ENCODE measurements at places on chromosomes 7 and 10.

DNA sequence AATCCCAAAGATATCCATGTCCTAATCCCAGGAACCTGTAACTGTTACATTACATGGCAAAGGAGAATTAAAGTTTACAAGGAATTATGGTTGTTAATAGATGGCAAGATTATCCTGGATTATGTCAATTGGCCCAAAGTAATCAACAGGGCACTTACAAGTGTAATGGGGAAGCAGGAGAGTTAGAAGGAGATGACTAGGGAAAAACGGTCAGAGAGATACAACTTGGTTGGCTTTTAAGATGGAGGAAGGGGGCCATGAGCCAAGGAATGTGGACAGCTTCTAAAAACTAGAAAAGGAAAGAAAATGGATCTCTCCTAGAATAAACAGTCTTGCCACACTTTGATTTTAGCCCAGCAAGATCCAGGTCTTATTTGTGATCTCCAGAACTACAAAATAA, 3.3 kb downstream of the JMJD1C start:
- no peak for DNase-seq

- no peak for DNase-seq
Measured at GRCh38 chr7:27197137-27198042, 2.5 kb downstream of the HOXA13 start.

- DNase-seq: no peak
Measured at GRCh38 chr10:12063483-12063818, 5.3 kb upstream of the DHTKD1 start.

GRCh38 chr7:25923741-25924460, 228.1 kb upstream of the NFE2L3 start:
- no peak for DNase-seq

DNA sequence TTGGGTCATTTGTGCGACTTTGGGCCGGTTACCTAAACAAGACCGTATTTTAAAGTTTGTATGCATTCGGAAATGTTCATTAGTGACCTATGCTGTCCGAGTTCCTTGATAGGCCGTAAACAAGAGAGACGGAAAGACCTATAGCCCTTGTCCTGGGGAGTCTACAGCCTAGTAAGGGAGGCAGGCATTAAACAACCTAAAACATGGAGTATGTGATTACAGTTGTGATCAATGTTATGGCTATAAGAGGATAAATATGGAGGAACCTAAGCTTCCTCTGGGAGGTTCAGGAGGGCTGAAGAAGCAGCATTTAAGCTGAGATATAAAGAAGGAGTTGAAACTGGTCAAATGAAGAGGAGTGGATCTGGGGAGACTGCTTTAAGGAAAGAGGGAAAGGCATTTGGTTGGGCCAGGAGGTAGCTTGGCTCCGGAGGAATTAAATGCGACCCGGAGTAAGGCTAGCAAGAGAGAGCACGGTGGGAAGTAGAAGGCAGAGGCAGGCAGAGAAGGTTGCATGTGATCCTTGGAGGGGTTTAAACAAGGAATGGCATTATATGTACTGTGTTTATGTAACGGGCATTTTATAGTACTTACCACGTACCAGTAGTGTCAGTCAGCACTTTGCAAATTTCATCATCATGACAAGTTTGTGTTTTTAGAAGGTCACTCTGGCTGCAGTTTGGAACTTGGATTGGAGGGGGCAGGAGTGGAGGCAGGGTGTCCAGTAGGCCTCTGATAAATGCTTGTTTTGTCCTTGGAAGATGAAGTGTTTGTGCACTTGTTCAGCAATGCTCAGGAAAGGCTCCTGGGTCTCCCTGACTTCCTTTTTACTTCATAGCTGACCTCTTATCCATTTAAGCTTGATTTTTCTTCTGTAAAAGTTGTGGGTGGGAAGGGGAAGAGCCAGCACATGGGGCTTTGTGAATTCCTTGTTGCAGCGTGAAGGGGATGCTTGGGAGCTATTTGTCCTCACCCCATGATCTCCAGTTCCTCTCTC, 1.0 kb upstream of the AVPI1 start:
- no peak for DNase-seq

DNA sequence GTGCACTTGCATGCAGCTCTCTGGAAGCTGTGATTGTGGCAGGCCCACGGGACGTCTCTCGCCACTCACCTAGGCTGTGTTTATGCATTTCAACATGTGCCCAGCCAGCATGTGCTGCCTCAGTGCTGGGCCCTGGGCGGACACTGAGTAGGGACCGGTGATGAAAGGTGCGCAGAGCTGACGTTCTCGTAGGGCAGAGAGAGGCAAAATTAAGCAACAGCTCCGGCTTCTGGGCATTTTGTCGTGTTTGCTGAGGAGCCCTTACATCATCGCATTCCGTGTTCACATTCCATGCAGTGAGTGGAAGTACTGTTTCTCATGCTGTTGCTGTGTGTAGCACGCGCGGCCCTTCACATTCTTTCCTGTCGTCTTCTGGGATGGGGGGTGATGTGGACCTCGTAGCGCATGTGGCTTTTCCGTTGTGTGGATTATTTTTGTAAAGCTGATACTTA, 50.5 kb downstream of the PRF1 start:
- no peak for DNase-seq

GRCh38 chr10:112918771-112919170, 31.3 kb upstream of the TCF7L2 start:
- DNase-seq: no peak

DNA sequence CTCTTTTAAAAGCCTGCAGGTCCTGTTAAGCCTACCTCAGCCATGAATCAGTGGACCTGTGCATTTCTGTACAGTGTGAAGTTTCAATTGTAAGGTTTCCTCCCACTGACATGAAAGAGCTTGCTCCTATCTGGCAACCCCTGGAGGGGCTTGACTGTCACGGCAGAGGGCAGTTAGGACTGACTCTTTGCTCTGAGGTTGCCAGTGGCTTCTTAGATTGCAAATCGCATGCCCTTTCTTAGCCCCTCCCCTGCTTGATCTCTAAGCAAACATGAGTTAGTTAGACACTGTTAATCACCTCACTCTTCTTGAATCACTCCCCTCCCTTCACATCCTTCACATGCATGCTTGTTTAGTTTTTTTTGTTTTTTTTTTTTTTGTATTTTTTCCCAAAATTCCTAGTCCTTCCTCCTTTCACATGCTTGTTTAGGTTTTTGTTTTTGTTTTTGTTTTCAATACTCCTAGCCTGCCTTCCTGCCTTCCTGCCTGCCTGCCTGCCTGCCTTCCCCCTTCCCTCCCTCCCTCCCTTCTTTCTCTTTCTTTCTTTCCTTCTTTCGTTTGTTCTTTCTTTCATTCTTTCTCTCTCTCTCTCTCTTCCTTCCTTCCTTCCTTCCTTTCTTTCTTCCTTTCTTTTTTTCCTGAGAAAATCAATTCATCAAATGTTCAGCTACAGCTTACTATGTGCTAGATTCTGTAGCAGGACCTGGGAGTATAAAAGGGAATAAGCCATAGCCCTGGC, 6.0 kb upstream of the HIPK2 start:
- DNase-seq: no peak

DNA sequence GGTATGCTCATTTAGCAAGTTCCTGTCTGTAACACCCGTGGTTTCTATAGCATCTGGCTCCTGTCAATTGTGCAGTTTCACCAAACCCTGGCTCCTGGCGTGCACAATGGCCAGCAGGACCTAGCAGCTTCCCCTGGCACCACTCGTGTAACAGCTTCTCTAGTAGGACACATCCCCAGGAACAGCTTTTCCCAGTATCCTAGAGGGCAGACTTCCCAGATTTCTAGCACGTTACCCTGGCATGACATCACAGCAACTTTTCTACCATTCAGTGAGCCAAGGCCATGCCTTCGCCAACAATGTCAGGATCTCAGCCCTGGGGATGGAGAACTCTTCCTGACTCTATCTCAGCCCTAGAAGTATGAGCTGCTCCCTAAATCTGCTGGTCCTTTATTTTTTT, 6.5 kb downstream of the YME1L1 start:
- DNase-seq: no peak

GRCh38 chr10:123149568-123150270, 1.8 kb downstream of the HMX2 start:
- no peak for DNase-seq

GRCh38 chr7:123939784-123940183, 14.7 kb downstream of the SPAM1 start:
- DNase-seq: no peak

- DNase-seq: no peak
Measured at GRCh38 chr7:67602246-67602887, 605.7 kb downstream of the TYW1 start.

- no peak for DNase-seq
Measured at GRCh38 chr10:117259279-117259678, 18.4 kb downstream of the SLC18A2 start.

- DNase-seq: no peak
Measured at GRCh38 chr7:133761443-133761842, 365.7 kb upstream of the LRGUK start.

GRCh38 chr10:62843600-62843999, 27.4 kb upstream of the EGR2 start:
- no peak for DNase-seq

GRCh38 chr7:38905056-38905759, 3.8 kb downstream of the VPS41 start:
- DNase-seq: no peak

DNA sequence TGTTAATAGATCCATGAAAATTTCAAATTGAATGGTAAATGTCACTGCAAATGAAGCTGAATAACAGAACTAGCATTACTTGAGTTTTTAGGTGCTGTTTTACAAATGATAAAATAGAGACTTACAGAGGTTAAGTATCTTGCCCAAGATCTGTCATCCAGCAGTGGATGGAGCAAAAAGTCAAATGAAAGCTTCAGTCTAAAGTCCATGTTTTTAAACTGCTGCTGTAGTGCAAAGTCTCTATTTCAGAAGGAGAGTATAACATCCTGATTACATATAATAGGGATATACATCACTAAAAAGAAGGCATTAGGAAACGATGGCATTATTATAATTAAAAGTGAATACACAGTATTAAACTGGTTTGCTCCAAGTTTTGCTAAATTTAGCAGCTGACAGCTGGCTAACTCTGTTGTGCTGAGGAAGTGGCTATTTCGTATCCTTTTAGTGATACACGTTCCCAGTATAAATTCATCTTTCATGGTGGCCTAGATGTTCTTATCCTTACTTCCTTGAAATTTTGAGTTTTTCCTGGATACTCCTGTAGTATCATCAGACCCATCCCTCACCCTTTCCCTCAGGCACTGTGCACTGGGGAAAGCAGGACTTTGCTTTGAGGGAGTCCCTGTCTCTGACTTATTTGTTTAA, 603.2 kb downstream of the MAGI2 start:
- DNase-seq: no peak

GRCh38 chr7:3218411-3219225, 82.4 kb upstream of the SDK1 start:
- DNase-seq: no peak

GRCh38 chr10:126905776-126906703, 812 bp downstream of the DOCK1 start:
- no peak for DNase-seq

DNA sequence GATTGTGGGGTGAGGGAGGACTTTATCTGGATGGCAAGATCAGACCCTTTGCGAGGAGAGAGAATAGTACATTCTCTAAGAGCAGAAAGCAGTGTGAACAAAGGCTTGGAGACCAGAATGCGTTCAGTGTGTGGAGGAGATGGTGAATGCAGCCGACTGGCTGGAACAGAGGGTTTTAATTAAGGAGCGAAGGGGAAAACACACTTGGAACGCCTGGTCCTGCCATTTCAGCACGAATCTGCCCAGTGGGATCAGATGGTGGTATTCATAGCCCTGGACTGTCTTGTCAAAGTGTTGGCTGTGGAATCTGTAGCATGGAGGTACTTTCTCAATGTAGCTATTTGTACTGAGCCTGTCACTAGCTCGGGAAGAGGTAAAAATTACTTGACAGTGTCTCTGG, 260.9 kb downstream of the SLC25A13 start:
- DNase-seq: no peak

DNA sequence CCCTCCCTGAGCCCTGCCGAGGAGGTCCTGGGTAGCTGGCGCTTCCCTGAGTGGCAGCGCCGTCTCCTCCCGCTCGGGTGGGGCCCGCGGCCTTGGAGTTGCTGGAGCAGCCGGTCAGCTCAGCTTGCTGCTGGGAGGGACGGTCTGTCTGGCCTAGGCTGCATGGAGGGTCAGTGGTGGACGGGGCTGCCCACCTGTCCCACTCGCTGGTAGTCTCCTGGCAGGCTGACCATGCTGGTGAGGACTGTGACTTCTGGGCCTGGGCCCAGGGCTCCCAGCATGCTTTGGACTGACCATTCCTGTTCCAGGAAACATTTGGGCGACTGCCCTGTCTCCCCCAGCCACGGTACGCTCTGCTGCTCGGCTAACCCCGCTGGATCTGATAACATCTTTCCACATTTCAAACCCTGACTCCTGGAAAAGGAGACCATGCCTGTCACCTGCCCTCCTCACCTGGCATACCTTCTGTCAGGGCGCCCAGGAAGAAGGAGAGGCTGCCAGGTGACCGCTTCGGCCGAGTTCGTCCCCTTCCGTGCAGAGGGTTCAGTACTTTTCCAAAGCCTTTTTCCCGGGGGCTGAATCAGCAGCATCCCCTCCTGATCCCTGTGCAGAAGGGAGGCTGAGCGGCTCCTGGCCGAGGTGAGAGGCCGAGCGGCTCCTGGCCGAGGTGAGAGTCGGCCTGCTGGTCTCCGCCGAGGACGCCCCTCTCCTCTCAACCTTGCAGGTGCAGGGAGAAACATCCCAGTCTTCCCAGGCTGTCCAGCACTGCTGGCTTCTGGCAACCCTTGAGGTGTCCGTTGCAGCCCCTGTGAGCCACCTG, 43.4 kb downstream of the FAM20C start:
- DNase-seq: no peak

- no peak for DNase-seq
Measured at GRCh38 chr10:12484002-12484918, 134.9 kb downstream of the CAMK1D start.

DNA sequence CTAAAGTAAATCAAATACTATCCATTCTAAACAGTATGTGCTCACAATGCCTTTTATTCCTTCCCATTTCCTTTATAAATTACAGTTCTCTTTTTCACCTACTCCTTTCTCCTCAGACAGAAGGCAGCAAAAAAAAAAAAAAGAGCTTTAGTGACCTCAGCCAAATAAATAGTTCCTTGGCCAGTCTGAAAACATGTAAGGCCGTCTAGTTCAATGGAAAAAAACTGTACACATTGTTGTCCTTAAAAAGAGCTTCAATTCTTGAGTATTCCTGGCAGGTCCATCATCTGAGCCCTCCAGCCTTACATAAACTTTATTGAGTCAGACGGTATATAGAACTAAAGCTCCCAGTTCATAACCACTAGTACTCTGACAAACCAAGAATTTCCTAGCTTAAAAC, 185.4 kb downstream of the CACNA2D1 start:
- no peak for DNase-seq

All from effector memory CD4-positive, alpha-beta T cell (primary cell).